ENCODE measurements at places on chromosomes 4 and X.

- no peak for DNase-seq
These were observed 487.2 kb upstream of the LCORL start for GRCh38 chr4:18508786-18509185.

DNA sequence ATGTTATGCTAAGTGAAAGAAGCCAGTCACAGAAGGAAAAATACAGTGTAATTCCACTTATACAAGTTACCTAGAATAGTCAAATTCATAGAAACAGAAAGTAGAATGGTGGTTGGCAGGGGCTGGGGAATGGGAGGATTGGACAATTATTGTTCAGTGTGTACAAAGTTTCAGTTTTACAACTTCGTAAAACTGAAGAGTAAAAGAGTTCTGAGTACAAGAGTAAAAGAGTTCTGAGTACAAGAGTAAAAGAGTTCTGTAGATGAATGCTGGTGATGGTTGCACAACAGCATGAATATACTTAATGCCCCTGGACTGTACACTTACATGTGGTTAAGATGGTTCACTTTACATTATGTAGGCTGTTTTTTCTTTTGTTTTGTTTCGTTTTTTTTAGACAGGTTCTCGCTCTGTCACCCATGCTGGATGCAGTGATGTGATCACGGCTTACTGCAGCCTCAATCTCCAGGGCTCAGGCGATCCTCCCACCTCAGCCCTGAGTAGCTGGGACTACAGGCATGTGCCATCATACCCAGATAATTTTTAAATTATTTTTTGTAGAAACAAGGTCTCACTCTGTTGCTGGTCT is 230.9 kb downstream of the SOWAHB start:
- no peak for DNase-seq

DNA sequence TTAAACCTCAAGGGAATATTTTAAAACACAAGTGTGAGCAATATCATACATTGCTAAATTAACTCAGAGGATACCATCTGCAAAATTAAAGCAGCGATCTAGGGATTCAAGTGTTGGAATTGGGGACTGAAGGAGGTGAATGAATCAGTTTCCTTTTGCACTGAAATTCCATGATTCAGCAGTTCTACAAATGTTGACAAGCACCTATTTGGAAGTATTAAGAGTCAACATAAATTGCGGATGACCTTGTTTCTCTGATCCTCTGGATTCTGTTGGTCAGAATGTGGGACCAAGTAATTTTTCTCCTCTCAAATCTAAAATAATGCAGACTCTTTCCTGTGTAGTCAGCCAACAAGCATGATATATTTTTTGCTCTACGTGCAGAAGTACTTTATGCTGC is 78.8 kb downstream of the LDB2 start:
- no peak for DNase-seq

GRCh38 chr4:74715706-74716435 is 78.5 kb downstream of the BTC start:
- no peak for DNase-seq

DNA sequence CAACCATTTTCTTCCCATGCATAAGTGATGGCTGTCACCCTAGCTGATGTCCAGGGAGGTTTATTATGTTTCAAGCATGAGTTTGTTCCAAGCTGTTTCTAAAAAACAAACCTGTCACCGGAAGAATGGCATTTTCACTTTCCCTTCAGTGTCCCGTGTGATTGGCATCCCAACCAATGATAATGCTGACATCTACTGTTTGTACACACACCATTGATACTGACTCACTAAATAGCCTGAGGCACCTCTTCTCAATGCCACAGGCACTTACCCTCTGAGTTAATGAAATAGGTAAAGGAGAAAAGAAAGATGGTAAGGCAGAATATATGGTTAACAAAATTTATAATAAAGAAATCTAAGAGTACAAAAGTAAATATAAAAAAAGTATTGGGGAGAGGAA is 23.1 kb upstream of the VCX2 start:
- DNase-seq = no peak

DNA sequence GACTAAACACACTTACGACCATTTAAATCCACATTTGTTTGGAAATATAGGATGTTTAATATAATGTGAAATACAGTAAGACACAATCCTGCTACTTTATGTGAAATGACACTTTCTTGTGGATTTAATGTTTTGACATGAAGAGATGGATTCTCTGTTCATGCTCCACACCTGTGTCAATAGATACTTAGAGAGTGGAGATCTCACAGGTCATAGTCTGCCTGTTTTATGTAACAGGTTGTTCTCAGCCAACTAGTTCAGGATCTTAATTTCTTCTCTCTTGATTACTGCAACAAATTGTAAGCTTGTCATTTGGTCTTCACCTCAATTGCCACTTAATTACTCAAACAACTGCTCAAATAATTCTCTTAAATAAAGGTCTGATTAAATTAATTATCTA is 1621.2 kb downstream of the PCDH7 start:
- no peak for DNase-seq

- no peak for DNase-seq
These were observed 156.9 kb downstream of the APBB2 start for GRCh38 chr4:41057467-41057866.

GRCh38 chr4:67125636-67126514 is 419.4 kb downstream of the CENPC start:
- DNase-seq = no peak

- no peak for DNase-seq
These were observed 17.0 kb upstream of the SYTL5 start for GRCh38 chrX:37989304-37989703.

- no peak for DNase-seq
These were observed 34.2 kb upstream of the FAT1 start for GRCh38 chr4:186757696-186758355.

DNA sequence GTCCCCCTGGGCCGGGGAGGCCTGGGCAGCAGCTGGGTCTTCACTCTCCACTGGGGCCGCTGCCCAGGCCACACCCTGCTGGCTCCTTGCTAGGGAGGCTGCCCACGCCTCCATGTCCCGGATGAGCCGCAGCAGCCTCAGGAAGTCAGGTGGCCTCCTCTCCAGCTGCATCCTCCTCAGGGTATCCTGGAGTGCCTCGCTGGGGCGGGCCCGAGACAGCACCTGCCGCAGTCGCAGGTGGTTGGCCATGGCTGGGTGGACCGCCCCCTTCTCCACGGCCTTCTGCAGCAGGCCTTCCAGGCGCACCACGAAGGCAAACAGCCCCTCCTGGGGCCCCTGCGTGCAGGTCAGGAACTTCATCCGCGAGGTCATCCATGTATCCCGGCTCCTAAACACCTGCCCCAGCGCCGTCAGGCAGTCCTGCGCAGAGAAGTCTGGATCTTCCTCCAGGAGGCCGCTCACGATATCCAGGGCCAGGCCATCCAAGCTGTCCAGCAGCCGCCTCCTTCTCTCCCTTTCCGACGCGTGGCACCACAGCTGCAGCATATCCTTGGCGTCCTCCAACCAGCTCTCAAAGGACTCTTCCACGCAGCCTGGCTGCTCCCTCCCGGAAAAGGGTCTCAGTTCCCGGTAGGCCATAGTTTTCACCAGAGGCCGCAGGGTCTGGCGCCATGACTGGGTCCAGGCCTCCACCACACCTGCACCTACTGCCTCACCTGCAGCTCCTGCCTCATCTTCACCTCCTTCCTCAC is 2.1 kb downstream of the PNMA6F start:
- DNase-seq = no peak

DNA sequence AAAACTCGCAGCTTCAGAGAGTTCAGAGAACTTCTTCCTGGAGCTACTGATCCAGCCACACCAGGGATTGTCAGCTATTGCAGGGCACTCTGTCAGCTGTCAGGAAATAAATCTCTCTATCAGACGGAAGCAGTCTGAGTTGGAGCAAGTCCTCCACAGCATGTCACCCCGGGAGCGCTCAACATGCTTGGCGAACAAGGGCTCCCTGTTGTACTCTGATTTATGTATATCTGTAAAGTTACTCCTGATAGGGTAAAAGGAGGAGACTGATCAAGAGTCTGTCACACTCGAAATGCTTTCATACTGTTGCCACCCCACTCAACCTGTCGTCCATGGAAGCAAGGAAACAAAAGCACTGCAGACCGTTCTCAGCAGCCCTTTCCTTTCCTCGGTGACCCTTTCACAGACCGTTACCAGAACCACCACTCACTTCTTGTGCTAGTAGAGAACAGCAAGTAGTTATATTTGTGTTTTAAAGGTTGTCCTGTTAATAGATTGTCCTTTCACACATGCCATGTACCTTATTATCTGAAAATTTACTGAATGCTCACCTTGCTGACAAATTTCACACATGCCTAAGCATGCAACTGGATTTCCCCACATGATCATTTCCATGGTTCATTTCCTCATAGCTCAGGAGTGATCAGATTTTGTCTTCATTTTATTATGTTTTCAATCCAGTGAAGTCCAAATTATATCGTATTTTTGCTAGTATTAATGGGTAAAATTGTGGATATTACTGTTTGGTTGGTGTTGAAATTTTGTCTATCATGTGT is 2108.9 kb upstream of the TENM3 start:
- DNase-seq = no peak

DNA sequence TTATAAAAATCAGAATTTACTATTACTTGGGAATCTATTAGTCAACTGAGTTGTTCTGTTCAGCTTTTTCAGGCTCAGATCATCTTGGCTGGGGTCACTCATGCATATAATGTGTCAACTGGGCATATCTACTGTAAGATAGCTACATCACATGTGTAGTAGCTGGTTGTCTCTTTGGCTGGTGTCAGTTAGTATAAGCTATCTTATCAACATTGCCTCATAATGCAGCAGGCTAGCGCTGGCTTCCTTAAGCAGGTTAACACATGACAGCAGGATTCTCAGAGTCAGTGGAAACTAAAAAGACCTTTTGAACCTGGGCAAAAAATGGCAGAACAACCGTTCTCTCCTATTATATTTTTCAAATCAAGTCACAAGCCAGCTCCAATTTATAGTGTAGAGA is 378.3 kb upstream of the PCDH10 start:
- DNase-seq = no peak

DNA sequence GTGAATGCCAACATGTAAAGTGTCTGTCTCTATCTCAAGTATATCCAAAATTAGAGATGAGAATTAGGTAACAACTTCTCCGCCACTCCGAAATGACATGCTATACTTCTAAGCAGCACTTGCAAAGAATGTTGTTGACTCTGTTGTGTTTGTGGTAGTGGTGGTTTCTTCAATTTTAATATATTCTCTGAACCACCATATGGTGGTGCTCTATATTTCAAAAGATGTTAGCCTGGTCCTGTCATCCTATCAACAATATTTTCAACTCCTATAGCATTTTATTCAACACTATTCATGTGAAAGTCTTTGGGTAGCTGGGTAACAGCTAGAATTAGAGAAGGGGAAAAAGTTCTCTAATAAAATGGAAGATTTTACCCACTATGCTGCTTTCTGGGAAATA is 1622.8 kb upstream of the IGFBP7 start:
- DNase-seq = no peak

DNA sequence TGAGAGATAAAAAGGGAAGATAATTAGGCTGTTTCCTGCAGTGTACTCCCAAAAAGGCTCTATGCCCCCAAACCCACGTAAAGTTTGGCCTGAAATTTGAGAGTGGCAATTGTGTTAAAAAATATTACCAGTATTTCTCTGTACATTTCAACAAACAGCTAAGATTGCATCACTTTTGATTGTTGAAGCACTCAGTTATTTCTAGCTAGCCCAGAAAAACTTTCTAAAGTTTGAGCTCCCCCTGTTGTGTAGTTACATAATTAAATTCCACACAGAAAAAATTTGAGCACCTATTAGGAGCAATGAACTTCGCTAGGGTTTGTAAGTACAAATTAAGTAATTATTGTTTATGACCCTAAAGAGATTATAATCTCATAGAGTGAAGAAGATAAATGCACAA is 109.4 kb downstream of the DLG3 start:
- no peak for DNase-seq

GRCh38 chr4:139736274-139736660 is 70.6 kb downstream of the MGST2 start:
- no peak for DNase-seq

GRCh38 chr4:8838296-8838960 is 33.2 kb downstream of the HMX1 start:
- DNase-seq = no peak

DNA sequence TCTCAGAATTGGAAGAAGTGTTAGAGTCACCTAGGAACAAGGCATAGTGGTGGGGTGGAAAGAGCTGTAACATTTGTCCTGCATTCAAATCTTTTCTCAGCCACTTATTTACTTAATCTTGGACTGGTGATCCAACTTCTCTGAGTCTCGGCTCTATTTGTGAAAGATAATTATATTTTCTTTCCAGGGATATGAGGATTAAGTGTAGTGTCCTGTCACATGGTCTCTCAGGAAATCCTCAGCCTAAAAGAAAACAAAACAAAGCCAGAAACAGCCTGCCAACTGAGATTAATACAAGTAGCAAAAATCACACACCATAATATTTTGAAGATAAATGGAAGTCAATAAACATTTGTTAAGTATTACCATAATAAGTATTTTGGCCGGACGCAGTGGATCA is 33.3 kb upstream of the ETNPPL start:
- no peak for DNase-seq

- DNase-seq = no peak
These were observed 6.2 kb downstream of the PLAC8 start for GRCh38 chr4:83108101-83108861.

- no peak for DNase-seq
These were observed 38.7 kb downstream of the ADD1 start for GRCh38 chr4:2882341-2882740.

DNA sequence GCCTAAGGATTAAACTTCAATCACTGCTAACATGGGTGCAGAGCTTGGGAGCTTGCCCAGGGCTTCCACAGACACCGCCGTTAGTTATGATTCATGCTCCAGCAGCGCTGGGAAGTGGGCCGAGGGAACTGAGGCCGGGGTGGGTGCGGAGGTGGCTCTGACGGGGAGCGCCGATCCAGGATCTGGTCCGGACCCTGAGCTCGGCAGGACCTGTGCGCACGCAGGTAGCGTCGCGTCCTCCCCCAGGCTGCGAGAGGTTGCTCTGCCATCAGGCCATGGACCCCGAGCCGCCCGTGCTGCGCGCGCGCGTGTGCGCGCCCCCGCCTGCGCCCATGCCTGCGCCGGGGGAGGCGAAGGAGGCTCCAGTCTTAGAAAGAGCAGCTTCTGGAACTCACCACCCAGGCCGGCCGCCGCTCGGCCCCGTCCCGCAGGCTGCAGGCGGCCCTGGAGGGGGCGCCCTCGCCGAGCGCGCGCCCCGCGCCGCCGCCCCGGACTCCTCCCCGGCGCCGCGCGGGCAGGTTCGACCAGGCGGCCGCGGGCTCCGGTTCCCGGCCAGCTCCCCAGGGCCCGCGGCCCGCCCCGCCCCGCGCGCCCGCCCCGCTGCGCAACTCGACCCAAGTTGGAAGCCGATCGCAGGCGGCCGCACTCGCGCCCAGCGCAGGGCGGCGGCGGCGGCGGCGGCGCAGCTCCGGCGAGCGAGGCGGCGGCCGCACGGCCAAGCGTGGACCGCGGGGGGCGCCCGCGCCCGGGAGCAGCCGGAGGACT is 732 bp upstream of the ADRA2C start:
- DNase-seq = no peak

GRCh38 chrX:149491812-149492211 is 13.3 kb downstream of the IDS start:
- no peak for DNase-seq

DNA sequence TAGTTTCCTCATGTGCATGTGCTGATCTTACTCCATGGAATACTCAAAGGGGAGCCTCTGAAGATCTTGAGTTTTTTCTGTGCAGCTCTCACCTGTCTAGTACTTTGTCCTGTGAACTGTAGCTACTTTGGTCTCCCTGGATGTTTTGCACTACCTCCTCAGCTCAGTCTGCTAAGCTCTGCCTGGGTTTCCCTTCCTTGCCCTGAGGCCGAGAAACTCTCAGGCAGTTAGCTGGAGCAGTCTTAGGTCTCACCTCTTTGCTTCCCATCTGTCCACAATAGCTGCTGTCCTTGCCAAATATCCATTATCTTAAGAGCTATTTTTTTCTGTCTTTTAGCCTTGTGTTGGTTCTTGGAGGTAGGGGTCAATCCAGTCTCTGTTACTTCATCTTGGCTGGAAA is 11.6 kb downstream of the THAP6 start:
- no peak for DNase-seq
